ENCODE measurements at places on chromosomes 6 and 20.

DNA sequence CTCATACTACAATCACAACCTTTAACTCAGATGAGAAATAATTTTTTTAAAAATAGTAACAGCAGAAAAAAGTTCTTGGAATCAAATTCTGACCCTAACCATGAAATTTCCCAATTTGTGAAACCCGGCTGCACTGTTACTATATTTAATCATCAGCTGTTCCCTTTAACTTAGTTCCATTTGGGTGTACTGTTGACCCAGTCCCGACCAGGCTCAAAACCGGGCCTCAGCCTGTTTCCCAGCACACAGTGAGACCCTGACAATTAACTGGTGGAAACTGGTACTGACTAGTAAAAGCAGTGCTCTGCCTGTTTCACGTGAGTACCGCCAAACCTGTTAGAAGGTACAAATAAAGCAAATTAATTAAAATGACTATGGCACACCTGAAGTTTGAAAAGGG is 7.0 kb downstream of the CTCFL start:
- no peak for DNase-seq

DNA sequence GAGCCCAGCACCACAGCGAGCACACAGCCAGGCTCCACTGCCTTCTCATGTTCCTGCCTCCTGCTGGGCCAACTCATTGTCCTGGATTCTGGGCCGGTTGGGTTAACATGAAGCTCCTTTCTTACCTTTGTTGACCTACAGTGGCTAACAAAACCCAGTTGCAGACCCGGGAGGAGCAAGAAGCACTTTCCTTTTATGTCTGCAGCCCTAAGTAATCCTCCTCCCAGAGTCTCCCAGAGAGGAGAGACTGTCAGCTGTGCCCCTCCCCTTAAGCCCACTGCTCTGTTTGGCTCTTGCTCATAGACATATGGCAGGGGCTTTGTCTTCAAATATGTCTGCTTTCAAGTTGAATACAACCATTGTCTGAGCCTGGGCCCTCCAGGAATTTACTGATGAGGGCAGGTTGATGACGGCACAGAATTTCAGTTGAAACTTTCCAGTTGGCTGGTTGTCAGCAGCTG is 55.2 kb downstream of the PSMB1 start:
- no peak for DNase-seq

DNA sequence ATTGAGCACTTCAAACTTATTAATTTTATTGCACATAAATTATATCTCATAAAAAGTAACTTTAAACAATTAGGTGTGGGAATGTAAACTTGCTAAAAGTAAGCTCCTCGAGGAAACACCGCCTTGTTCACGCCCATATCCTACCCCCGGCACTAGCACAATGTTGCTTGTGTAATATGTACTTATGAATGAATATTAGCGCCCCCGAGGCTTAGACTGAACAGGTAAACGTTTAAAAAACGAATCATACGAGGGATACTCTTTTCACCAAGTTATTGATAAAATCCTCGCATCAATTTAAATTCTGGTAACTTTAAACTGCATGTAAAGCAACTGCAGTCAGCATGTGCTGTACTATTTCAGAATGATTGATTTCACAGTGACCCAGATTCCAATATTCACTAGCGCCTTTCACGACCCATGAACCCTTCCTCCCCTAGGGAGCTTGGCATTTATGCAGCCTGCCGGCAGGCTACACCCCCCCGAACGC is 637 bp downstream of the TFB1M start:
- DNase-seq: no peak

- no peak for DNase-seq
These were observed 32.0 kb upstream of the CD93 start for GRCh38 chr20:23118144-23118543.

DNA sequence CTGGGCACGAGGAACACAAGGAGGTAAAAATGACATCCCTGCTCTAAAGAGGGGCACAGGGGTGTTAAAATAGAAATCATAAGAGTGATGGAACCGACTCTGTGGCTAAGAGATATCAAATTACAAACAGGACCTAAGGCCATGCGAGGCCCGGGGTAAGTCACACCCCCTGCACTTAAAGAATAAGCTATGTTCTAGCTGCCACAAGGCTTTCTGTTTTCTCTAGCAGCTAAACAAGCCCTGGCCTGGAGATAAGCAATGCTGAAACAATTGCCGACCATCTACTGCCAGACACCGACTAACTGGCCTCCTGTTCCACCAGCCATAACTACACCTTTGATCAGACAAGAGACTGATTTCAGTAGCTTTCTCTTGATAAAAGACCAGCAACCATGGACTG is 32.4 kb downstream of the MDGA1 start:
- DNase-seq: no peak

GRCh38 chr6:20313051-20313450 is 88.6 kb upstream of the E2F3 start:
- no peak for DNase-seq

GRCh38 chr6:55445648-55446204 is 118.5 kb downstream of the GFRAL start:
- DNase-seq: no peak

GRCh38 chr6:63636518-63637021 is 968 bp downstream of the PHF3 start:
- peak; percentile 33 for DNase-seq

- no peak for DNase-seq
These were observed 317.8 kb downstream of the MMUT start for GRCh38 chr6:49145280-49145679.

DNA sequence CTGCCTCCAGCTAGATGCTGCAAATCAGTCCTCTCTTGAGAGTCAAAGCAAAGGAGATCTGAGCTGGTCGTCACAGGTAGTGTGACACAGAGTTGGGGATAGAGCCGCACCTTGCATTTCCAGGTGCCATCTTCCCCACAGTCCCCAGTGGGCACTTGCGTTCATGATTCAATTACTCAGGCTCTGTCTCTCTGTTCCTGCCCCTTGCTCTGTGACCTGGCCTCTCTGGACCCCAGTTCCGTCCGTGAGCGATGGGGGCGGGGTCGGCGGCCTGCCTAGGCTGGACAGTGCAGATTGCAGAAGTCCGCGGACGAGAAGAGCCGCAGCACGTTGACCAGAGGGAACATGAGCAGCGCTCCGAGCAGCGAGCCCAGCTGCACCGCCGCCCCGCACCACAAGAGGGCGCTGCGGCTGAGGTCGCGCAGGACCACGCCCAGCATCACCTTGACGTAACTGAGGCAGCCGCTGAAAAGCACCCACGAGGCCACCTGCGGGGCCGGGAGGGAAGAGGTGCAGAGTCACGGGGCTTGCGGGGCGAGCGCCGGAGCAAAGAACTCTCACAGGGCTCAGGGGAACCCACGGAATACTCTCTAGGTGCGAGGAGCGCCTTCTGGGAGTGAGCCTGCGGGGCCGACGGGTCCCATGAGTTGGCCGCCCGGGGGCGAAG is 7.4 kb downstream of the SLC52A3 start:
- DNase-seq: no peak

DNA sequence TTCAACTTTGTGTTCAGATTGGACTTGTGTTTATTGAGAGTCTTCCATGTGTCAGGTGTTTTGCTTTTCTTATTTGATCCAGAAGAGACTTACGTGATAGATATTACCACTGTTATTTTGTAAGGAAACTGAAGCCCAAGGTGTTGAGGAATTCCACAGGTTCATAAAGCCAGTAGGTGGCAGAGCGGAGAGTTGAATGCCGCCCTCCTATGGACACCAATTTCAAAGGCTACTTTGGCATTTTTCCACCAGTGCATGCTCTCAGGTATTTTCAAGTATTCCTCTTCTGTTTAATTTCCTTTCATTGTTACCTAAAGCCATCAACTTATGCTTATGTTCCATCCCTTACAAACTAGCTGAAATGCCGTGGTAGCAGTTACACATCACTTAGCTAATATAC is 14.0 kb upstream of the COL10A1 start:
- DNase-seq: no peak

- DNase-seq: no peak
These were observed 145.8 kb downstream of the PLCB4 start for GRCh38 chr20:9214685-9215084.

DNA sequence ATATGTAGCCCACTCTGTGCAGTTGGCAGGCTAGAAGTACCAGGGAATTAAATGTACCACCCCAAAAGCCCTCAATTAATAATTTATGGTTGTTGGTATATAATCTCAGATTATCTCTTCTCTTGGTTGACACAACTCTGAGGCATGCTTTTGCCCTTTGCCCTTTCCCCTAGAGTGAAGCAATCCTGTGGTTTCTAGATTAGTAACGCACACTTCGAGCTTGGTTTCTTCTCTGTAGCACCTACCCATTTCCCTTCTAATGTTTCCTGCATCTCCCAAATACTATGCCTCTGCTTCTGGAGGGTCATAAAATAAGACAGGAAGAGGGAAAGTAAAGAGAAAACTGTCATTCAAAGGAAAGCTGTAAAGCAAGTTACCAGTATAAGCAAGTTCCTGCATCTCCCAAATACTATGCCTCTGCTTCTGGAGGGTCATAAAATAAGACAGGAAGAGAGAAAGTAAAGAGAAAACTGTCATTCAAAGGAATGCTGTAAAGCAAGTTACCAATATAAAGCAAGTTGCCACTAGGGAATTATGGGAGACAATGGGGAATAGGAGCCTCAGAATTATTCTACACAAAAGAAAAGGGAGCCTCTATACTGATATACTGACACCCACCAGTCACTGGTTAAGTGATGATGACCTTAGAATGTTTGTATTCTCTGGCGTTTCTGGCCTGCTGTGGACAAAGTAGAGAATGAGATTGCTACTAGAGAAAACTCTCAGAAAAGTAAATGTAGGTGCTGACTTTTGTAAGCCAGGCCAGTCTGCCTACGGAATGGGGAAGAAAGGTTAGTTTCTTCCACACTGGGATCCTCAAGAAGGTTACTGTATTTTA is 862.6 kb upstream of the MAN1A1 start:
- no peak for DNase-seq

GRCh38 chr6:165455488-165455887 is 146.1 kb upstream of the C6orf118 start:
- no peak for DNase-seq

GRCh38 chr6:51474022-51474975 is 613.1 kb downstream of the PKHD1 start:
- no peak for DNase-seq

DNA sequence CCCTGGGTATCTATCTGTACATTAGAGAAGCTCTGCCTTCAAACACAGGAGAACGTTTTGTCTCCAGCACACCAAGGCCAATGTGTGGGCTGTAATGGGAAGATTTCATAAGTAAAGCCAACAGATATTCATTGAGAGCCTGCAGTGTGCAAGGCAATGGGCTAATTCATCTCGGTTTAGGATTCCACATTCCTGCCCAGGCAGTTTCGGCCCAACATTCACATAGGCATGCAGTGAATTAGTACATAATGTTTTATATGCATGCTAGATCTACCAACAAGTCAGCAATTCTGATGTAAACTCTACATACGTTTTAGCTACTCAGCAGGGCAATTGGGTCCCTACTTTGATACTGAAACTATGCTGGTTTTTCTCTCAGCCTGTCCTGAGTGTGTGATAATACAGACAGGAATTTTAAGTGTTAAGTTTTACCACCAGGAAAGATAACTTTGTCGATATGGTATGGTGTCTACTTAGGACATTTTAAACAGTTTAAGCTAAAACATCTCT is 46.9 kb upstream of the NAA20 start:
- no peak for DNase-seq

- DNase-seq: no peak
These were observed 62.5 kb upstream of the LOC128125822 start for GRCh38 chr6:63509652-63510352.

DNA sequence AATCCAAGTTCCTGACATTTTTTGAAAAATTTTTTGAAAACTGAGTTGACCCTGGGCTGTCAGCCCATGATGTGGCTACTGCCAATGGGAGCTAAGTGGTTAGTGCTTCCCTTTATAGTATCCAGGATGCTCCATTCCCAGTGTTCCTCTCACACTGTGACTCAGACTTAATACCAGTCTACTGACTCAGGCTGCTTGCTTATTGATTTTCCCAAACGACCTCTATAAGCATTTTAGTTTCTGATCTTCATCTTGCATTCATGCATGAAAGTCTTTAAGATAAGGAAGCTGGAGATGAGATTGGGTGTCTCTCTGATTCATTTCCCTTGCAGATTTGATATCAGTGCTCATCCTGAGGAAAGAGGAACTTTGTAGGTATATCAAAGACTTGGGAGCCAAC is 560.0 kb downstream of the TBC1D32 start:
- DNase-seq: no peak

GRCh38 chr20:14687313-14687712 is 349.9 kb upstream of the FLRT3 start:
- no peak for DNase-seq

- no peak for DNase-seq
These were observed 4.6 kb upstream of the OSBPL2 start for GRCh38 chr20:62233684-62234083.

GRCh38 chr6:62086047-62086446 is 200.0 kb downstream of the KHDRBS2 start:
- no peak for DNase-seq

- no peak for DNase-seq
These were observed 78.0 kb downstream of the TRMT11 start for GRCh38 chr6:126064257-126064747.

DNA sequence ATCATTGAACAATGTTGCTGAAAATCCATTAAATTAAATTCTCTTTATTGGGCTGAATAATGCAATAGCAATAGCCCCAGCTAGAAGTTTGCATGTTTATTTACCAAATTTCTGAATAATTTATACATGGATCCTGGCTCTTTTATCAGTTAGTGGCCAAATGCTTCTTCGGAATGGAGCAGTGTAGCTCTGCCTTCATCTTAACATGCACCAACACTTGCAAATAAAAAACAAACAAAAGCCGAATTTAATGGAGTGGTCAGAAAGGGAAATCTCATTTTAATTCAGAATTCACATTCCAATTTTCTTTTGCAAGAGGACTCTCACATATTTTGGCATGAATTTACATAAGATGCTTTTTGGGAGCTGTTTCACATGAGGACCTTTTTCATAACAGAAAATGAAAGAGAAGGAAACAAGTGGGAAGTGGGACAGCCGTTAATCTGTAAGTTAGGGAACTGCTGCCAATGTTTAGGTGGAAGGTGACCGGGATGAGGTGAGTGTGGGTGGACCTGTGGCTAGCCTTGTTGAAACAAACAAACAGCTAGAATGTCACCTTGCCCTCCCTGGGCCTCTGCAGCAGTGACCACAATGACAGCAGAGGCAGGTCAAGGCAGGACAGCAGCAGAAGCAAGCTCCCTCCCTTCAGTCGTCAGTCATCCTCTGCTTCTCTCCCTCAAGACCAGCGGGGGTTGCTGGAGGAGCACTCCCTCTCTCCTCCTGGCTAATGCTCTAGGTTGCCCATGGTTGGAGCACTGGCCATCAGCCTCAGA is 73.2 kb downstream of the INSM1 start:
- no peak for DNase-seq

- no peak for DNase-seq
These were observed 88.6 kb upstream of the DUSP22 start for GRCh38 chr6:203661-204060.

DNA sequence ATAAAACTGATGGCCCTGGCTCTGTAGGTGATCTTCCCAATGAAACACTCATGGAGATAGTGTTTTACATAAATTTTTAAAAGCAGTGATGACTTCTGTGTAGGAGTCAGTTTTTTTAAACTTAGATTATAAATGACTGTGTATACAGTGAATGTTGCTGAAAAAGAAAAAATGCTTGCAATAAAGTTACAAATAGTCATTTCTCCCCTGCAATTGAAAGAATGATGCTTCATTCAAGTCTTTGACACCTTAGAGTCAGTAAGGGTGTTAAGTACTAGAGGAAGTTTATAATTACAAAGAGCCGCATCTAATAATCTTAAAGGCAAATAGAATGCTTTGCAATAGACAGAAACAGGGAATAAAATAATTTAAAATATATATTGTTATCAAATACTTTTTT is 27.6 kb downstream of the ZNF292 start:
- DNase-seq: no peak

All from stimulated activated CD4-positive, alpha-beta T cell treated with anti-CD3 and anti-CD28 coated beads, Interleukin-1b, Interleukin-23, amount 100 ng/mL, for 4 hours (primary cell).